LHCN-M2 (cell line): ENCODE measurements at places on chromosomes 16 and 17. TPM values are rescaled to one million over a fixed set of nuclear protein-coding genes. Genes with fewer than 3 reads are reported as not detected.

Gene CHD9NB
- total RNA-seq = 1.7 and 1.8 TPM in 2 replicates

Gene SMIM22
- not detected in 2 replicates for total RNA-seq

DNA sequence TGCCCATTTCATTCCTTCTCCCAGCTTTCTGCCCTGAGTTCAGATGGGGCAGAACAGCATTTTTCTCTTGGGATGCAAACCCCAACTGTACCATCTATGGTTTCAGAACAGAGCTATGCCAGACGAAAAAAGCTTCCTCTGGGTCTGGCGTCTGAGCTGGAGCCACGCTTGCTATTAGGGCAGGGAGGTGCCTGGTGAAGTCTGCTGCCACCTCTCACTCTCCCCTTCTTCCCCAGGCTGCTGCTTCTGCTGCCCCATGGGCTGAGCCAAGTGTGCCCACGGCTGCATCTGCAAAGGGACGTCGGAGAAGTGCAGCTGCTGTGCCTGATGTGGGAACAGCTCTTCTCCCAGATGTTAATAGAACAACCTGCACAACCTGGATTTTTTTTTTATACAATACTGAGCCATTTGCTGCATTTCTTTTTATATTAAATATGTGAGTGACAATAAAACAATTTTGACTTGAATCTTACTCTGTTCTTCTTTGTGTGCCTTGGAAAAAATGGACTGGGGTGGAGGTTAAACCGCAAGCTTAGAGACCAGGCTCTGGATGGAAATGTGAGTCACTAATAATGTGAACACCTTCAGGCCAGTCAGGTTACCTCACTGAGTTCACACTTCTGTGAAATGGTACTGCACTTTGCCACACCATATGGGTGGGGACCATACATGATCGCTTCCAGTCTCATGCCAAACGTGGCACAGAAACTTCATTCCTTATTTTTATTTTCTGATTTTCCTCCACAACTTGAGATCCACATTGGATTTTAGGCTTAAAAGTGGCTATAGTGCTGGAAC is 1.7 kb upstream of the MT1A start:
- DNase-seq = no peak

DNA sequence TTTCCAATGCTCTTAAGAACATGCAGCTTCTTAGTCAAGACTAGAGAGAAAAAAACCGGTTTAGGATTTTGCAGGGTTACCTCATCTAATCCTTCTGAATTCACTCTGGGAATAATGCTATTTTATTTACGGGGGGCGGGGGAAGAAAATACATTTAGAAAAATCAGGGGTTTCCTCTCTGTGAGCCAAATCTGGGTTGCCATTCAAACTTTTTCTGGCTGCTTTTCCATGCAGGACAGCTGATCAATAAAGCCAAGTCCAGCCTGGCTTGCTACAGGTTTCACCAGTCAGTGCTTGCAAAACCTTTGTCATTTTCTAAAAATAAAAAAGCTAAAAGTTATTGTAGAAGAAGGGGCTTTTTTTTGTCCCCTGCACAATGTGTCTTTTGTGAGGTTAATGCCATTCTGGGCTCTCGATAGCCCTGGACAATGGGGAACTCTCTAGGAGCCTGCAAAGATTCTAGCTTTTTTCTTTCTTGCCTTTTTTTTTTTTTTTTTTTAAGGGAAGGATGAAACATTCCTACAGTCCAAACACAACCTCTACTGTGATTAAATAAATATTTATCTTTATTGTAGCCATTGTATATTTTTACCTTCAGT is 13.1 kb upstream of the ZFHX3 start:
- no peak for DNase-seq

DNA sequence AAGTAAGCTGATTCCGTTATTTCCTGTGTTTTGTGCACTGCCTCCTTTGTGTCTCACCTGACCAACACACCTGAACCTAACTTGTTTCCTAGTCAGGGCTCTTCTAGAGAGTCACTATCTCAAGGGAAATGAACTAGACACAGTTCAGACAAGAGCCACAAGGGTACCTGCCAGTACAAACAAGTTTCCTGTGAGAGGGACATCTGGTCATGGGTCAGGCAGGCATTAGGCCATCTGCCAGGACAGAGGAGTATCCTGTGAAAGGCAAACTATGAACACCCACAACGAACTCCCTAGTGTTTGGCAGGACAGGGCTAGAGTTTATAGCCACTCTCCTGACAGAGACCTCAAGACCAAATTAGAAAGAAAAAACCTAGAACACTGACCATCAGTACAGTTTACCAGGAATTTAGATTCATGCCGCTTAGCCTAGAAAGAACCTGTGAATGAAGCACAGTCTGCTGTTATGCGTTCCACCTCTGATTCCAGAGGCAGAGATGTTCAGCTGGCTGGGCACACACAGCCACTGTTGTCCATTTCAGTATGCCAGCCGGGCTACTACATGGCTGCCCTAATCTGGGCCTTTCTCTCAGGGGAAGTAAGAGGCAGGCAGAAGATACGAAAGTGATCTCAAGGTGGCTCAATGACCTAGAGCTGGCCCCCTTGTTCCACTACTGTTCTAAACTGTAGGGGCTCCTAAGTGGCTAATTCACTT is 20.7 kb upstream of the GLG1 start:
- DNase-seq = peak; percentile 32

GRCh38 chr16:68921637-68922036 is 78.3 kb downstream of the TANGO6 start:
- DNase-seq = no peak

Gene TUBG1
- 144 and 154 TPM in 2 replicates for total RNA-seq

Gene CLEC18A
- total RNA-seq = 0.17 and 0.32 TPM in 2 replicates

- no peak for DNase-seq
These were observed 328.3 kb downstream of the FOXL1 start for GRCh38 chr16:86906623-86907022.

Gene C17orf50
- total RNA-seq = not detected in 2 replicates

Gene AIPL1
- not detected in 2 replicates for total RNA-seq

DNA sequence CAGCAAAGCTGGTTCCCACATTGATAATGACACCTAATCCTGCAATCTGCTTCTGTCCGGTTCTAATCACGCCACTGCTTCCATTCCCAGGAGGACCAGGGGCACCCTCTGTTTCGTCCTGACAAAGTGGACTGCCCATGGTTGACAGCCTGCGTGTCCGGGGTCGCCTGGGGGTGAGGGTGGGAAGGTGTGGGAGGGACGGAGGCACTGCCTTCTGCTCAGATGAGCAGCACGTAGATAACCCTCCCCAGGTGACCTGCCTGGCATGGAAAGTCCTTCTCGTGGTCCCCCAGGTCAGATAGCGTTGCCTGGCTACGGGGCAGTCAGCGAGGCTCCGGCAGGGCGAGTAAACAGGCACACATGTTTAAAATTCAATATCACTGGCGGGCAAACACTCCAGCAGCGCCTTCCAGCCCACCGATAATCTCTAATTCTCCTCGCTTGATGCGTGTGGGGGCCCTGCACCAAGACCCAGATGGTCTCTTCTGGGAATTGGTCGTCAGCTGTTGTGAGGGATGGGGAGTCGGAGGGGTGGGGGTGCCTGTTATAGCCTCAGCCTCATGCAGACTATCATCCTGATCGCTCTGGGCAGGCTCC is 132.2 kb downstream of the RAP1GAP2 start:
- no peak for DNase-seq

DNA sequence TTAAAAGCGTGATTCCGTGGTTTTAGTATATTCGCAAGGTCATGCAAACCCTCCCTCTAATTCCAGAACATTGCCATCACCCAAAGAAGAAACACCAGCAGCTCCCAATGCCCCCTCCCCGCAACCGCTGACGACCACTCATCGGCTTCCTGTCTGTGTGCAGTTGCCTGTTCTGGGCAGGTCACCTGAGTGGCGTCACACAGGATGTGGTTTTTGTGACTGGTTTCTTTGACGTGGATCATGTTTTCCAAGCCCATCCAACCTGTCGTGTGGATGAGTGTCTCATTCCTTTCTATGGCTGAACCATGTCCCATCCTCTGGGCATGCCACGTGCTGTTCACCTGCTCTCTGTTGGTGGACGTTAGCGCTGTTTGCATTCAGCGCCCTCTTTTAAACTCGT is 8.2 kb upstream of the ATP2C2 start:
- no peak for DNase-seq

DNA sequence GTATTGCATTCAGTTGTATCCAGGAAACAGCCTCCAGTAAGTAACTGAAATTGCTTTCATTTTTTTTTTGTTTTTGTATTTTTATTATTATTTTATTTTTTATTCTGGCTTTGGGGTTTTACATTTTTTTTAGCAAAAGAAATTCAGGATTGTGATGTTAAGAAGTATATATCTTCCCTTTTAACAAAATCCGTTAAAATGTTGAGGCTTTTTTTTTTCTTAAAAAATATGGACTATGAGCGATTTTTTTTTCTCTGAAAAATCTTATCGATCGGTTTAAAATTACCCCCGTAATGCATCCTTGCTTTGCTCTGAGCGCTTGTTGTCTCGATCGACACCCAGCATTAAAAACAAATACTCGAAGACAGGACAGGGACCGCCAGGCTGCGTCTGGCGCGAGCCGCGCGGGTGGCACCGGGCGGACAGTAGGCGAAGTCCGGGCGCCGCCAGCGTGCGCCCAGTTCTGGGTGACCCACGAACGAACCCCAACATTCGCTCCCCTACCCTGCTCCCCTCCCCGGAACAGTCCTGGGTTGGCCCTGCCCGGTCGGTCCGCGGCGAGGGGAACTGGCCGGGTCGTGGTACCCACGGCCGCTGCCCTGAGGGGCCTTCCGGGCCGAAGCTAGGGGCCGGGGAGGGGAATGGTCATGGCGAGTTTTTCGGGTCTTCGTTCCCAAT is 482 bp downstream of the BAHCC1 start:
- DNase-seq = no peak

Gene PARD6A
- 0.86 and 3.2 TPM in 2 replicates for total RNA-seq

Gene IL17C
- total RNA-seq = not detected in 2 replicates

DNA sequence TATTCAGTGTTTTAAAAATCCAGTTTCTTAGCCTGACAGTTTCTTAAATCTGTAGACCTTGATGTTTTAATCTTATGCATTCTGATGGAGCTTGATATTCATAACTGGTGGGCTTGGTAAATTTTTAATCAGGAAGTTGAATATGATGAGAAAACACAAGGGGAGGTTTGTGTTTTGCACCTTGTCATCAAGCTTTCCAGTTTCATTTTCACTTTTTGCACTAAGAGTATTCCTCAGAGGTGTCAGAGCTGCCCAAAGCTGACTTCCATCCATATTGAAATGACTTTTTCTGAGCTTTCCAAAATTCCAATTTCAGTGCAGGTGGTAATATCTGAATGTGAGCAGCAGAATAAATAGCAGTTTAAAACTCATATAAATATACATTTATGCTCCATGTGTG is 555.0 kb upstream of the RBFOX1 start:
- no peak for DNase-seq

DNA sequence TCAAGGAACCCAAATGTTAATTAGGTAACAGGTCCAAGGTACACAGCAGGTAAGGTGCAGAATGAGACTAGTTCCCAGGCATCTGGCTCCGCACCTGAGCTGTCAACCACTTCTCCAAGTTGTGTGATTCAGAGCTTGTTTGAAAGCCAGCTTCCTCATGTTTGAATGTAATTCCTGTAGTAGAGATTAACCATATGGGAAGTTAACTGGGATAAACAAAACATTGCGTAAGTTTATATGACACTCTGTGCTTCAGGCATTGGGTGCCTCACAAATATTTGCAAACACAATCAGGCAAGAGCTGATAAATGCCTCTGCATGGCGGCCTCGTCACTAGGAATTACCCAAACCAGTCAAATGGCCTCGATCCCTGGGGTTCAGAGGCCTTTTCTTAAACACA is 27.9 kb upstream of the CPHXL start:
- no peak for DNase-seq

DNA sequence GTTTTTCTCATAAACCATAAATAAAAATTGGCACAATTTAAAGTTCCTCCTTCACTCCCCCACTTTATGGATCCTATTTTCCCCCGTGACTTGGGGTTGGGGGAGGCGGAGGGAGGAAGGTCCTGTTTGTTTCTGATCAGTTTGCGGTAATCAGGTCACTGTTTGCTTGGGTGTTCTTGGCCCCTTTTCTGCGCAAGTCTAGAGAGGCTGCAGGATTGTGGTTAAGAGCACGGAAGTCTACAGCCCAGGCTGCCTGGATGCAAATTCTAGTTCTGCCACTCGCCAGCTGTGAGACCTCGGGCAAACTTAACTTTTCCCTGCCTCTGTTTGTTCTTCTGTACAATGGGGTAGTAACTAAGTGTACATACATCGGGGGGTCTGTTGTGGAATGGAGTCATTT is 12.1 kb downstream of the ATP2C2 start:
- no peak for DNase-seq

Gene STH
- not detected in 2 replicates for total RNA-seq

Gene SLC7A5
- total RNA-seq = 21.9 and 24.5 TPM in 2 replicates

Gene SLC12A3
- total RNA-seq = 0.11 TPM in 1 of 2 replicates, not detected in the other

DNA sequence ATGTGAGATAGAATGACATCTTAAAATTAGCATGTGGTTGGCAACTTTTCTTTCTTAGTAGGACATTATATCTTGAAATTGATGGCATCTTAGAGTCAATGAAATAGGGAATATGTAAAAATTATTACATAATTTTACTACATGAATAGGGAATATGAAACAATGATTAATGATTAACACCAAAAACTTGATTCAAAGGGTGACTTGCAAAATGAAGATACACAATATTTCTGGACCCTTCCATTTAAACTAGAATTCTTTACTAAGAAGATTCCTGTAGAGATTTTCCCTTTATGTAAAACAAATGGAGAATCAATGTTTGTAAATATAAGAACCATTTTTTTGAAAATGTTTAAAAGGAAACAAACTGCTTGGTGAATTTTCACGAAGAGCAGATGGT is 3.4 kb downstream of the MRTFB start:
- DNase-seq = no peak

GRCh38 chr17:66398059-66398458 is 95.6 kb downstream of the PRKCA start:
- no peak for DNase-seq

GRCh38 chr16:81180578-81180977 is 57.9 kb upstream of the BCO1 start:
- DNase-seq = no peak

DNA sequence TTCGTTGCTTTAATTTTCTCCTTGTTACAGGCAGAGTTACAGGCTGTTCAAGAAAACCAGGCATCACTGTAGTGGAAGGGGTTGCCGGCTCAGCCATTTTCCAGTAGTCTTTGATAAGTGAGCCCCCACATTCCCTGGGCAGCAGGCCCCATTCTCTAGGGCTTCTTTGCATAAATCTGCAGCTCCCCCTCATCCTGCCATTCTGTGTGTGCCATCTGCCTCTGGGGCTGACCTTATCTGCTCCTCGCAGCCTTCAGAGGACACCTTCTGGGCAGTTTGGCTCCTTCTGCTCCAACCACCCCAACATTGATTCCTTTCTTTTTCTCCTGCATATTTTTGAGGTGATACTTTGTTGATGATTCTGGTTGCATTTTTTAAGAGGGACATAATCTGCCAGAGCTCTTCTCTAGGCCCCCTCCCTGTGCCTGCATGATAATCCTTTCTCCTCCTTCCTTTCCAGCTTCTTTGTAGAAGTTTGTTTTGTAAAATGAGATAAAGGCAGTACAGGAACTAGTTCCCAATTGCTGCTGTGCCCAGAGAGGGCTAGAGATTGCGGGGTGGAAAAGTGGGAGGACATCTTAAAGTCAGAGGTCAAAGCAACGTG is 17.1 kb downstream of the RND2 start:
- no peak for DNase-seq

DNA sequence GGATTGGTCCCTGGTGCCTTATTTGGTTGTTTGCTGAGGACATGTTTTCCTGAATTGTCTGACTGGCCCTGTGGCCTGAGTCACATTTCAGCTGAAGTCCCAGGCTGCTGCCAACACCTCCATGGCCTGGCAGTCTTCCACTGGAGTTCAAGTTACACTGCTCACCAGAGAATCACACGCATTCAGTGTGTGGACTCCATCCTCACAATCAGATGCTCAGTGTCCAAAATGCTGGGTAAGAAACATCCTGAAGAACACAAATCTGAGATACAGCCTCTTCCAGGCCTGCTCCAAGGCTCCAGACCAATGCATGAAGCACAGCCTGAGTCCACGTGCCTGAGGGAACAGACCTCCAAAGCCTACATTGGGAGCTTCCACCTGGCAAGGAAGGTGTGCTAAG is 19.2 kb downstream of the CD300LB start:
- DNase-seq = no peak
